ENCODE measurements at places on chromosomes 1 and 21.

GRCh38 chr21:35256468-35256988 is 207.4 kb upstream of the RUNX1 start:
- DNase-seq, result no peak

GRCh38 chr1:205451202-205451601 is 4.6 kb downstream of the BLACAT1 start:
- no peak for DNase-seq

GRCh38 chr1:237759377-237759776 is 131.3 kb downstream of the ZP4 start:
- DNase-seq, result no peak

DNA sequence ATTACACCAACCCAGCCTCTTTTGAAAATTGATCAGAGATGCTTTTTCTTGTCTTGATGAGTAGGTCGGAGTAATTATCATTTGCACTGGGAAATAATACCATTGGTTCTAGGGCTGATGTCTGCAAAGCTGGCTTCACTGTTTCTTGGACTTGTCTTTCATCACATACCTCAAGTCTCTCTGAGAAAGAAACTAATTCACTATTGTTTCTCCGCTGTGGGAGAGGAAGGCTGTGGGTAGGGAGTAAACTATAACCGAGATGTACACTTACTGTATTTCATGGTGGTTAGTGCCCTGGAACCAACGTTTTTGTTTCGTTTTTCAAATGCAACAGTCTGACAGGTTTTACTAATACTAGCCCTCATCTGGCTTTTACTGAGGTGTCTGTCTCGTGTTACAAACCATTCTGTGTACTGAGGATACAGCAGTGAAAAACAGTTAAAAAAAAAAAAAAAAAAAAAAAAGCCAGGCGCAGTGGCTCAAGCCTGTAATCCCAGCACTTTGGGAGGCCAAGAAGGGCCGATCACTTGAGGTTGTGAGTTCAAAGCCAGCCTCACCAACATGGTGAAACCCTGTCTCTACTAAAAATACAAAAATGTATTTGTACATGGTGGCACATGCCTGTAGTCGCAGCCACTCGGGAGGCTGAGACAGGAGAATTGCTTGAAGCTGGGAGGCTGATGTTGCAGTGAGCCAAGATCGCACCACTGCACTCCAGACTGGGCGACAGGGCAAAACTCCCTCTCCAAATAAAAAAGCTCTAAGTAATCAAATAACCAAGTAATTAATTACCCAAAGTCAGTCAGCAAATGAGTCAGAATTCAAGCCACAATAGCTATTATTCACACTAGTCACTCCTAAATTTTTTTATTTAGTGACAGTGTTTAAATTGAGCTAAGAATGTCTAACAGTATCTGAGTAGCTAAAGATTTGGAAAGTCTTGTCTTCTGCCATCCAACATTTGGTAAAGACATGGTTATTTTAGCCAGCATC is 23.3 kb downstream of the TOMM20 start:
- DNase-seq, result no peak
